ENCODE measurements at places on chromosomes 3 and 15.

GRCh38 chr15:29102911-29103823 lies 166.5 kb downstream of the NSMCE3 start:
- peak; percentile 41 for DNase-seq

DNA sequence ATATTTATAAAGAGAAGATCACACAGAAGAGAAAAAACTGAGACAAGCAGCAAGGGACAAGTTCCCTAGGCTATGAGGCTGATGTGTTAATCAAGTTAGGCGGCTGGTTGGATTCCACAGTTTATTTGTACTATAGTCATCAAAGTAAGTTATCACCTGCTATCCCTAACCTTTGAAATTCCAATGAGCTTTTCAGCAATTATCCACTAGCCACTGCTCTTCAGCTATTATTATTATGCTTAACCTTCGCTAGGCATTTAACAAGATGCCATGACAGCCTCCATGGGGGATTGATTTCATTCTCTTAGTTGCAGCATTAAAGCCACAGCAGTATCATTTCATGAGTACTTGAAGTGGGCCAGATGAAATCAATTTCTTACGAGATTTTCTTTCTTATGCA lies 699.5 kb upstream of the NAALADL2 start:
- no peak for DNase-seq

GRCh38 chr3:131353016-131353877 lies 28.3 kb upstream of the NUDT16 start:
- DNase-seq, result no peak

- no peak for DNase-seq
These were observed 380.1 kb upstream of the GBE1 start for GRCh38 chr3:82141592-82141991.

DNA sequence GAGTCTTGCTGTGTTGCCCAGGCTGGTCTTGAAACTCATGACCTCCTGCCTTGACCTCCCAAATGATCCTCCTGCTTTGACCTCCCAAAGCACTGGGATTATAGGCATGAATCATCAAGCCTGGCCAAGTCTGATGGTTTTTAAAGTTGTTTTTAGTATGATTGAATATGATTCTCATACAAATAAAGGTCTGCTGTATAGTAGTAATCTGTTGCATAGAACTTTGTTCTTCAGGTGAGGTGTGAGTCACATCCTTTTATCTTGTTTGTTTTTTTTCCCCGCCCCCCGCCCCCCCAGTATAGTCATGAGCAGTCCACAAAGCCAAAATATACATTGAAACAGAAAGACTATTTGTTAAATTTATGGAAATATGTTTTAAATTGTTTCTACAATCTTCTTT lies 39.0 kb downstream of the UBE2E2 start:
- no peak for DNase-seq

GRCh38 chr3:49025793-49026520 lies 3.2 kb downstream of the IMPDH2 start:
- DNase-seq, result no peak

DNA sequence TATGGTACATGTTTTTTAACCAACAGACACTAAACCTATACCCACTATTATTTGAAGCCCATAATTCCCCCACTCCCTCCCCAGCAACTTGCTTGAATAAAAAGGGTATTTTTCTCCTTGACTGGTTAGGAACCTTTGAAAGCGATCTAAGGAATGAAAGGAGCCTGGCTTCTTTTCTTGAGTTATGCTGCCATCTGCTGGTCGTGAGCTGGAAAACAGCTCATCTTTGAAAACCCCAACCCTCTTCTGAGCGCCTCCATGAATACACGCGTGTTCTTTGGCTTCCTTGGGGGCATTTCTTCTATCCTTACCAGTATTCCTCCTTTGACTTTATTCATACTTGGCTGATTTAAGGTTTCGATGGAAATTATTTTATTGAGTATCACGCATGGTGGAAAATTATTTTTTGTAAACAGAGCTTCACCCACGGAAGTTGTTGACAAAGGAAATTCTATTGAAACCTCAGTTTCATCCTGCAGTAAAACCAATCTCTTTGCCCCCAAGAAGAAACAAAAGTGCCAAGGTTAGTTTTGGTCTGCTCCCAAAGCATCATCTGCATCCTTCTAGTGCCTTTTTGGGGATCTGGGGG lies 171.6 kb downstream of the SV2B start:
- peak; percentile 66 for DNase-seq

DNA sequence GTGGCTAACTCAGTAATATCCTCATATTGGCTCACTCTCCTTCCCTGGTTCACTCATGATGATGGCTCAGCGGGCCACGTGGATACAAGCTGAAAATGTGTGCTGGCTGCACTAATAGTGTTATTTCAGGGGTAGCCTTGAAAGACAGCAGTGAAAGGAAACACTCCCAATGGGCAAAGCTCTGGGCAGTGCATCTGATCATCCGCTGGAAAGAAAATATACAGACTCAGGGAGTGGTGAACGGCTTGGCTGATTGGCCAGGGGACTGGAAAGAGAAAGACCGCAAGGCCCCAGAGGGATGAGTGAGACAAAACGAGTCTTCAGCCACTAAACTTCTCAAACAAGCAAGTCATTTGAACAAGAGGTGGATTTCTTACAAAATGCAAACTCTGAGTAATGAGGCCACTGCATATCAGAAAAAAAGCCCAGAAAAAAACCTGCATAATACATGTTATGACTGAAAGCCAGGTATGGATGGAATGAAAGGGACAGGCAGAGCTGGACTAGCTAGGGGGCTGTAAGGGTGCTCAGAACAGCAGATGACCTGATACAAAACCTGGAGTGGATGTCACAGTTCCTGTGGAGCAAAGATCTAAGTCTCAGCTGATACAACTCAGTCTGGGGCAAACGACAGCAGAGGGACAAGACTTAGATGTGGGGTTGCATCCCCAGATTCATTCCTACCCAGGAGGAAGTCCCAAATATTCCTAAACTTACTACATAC lies 33.3 kb downstream of the CMTM6 start:
- no peak for DNase-seq

DNA sequence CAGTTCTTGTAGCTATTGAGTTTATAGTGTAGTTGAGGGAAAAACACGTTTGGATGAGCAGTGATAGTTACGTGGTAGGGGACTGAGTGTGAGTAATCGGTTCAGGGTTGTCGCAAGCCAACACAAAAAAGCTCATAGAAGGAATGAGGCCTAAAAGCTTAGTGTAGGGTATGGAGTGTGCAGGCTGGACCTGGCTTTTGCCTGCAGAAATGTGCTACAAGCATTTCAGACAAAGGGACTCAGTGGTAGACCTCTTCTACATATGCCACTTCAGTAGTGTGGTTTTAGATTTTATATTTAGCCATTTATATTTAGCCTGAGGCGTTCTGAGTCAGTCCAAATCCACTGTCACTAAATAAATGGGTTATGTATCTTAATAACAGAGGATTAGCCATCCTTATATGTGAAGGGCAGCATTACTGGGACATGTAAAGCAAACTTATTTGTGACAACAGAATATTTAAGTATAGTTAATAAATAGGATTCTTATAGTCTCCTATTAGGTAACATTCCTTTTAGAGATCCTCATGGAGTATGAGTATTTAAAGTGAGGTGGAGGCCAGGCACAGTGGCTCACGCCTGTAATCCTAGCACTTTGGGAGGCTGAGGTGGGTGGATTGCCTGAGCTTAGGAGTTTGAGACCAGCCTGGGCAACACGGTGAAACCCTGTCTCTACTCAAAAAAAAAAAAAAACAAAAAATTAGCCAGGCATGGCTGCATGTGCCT lies 21.8 kb downstream of the ATP2C1 start:
- no peak for DNase-seq

- no peak for DNase-seq
These were observed 882.0 kb downstream of the AGBL1 start for GRCh38 chr15:86961669-86962068.

GRCh38 chr15:49751751-49752150 lies 130.9 kb downstream of the DTWD1 start:
- DNase-seq, result no peak
